ENCODE measurements at places on chromosomes 7 and 10.
A peak's percentile ranks its signal among the peaks of the same experiment; 100 is the strongest.

DNA sequence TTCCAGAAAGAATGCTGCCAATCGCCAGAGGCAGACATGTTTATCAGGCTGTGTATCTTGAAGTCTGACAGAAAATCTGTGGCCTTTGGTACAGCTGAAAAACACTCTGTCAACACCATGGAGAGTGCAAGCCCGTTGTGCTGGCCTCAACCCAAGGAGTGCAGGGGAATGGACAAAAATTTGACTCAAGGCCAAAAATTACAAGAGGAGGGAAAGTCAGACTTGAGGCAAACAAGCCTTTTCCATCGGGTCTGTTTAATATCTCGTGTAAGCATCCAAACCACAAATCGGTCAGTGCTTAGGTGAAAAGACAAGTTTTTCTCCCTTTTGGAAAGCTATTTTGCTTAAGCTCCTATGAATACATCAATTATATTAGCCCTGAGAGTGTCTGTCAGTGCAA lies 305.3 kb upstream of the NFE2L3 start:
- DNase-seq: no peak

GRCh38 chr7:56074371-56074791 lies 10.3 kb downstream of the SUMF2 start:
- peak; percentile 72 for DNase-seq

GRCh38 chr7:129240119-129240820 lies 15.4 kb downstream of the AHCYL2 start:
- DNase-seq: no peak

GRCh38 chr10:27819781-27820531 lies 74.3 kb upstream of the MKX start:
- DNase-seq: no peak

GRCh38 chr10:35578618-35578956 lies 26.6 kb upstream of the GJD4 start:
- DNase-seq: no peak

DNA sequence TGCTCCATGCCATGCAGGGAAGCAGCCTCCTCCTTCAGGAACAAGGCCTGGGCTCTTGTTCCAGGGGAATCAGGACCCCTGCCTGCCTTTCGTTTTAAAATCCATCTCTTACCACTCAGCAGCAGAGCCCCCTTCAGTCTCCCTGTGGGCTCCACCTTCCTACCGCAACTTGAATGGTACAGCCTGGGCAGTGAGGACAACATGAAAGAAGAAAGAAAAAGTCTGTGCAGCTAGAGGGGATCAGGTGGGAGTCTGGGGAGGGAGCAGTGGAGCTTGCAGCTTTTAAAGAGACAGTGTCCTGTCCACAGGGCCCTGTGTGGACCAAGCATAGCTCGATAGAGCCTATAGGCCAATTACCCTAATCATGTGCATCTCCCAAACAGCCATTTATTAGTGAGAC lies 3.7 kb downstream of the PLXNA4 start:
- no peak for DNase-seq

DNA sequence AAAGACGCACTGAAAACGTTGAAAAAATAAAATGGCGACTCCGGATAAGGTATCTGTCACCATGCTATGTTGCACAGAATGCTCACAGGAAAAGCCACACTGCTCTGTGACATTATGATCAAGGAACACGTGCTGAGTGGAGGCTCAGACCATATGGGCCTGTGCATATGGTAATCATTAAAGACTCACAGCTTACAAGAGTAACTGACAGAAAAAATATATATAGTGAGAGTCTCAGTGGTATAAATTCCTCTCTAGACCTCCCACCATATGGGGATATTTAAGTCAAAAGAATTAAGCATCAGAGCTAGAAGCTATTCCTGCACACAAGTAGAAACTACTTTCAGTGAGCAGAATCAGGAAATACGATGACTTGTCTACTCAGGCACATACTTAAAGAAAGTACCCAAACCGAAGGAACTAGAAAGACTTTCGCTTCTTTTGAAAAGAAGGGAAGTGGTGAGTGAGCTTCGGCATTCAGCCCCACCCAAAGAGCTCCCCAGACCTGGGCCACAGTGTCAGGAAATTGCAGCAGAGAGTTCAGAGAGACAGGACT lies 65.1 kb upstream of the MPP7 start:
- DNase-seq: peak; percentile 56

GRCh38 chr7:149732611-149733010 lies 40.8 kb downstream of the ZNF467 start:
- DNase-seq: no peak

- DNase-seq: no peak
Observed at GRCh38 chr7:14639801-14640200, 262.8 kb downstream of the DGKB start.

DNA sequence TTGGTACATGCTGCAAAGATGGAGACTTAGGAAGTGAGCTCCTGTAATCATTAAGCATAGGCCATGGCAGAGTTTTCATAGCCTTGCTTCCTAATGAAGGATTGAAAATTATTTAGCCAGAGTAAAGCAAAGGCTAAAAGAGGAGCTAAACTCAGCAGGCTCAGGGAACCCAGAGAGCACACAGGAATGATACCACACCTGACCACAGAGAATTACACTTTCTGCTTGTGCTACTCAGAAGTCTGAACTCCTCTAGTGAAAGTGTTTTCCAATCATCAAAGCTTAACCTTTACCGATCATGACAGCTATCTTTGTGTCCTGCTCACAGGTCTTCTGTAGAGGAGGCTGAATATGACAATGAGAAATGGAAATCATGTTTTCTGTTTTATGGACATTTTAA lies 347.7 kb downstream of the OTUD1 start:
- DNase-seq: no peak

- no peak for DNase-seq
Observed at GRCh38 chr7:105786520-105787470, 89.6 kb downstream of the ATXN7L1 start.

GRCh38 chr7:130683026-130683425 lies 3.3 kb downstream of the TSGA13 start:
- DNase-seq: no peak

DNA sequence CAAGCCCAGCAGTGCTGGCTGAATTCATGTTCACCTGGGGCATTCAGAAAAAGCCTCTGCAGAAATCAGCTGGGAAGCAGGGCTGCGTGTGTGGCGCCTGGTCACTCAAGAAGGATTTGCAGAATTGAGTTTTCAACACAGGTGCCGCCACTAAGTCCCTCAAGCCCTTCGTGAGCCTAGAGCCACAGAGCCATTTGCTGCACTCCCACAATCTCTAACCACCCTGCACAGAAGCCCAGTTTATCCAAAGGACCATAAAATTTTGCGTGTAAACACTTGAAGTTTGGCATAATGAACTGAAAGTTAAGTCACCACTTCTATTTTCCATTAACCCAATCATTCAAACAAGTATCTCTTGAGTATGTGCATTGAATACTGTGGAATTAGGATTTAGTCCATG lies 136.2 kb downstream of the DIP2C start:
- DNase-seq: no peak

GRCh38 chr7:127997226-127997922 lies 33.9 kb downstream of the LRRC4 start:
- DNase-seq: no peak

DNA sequence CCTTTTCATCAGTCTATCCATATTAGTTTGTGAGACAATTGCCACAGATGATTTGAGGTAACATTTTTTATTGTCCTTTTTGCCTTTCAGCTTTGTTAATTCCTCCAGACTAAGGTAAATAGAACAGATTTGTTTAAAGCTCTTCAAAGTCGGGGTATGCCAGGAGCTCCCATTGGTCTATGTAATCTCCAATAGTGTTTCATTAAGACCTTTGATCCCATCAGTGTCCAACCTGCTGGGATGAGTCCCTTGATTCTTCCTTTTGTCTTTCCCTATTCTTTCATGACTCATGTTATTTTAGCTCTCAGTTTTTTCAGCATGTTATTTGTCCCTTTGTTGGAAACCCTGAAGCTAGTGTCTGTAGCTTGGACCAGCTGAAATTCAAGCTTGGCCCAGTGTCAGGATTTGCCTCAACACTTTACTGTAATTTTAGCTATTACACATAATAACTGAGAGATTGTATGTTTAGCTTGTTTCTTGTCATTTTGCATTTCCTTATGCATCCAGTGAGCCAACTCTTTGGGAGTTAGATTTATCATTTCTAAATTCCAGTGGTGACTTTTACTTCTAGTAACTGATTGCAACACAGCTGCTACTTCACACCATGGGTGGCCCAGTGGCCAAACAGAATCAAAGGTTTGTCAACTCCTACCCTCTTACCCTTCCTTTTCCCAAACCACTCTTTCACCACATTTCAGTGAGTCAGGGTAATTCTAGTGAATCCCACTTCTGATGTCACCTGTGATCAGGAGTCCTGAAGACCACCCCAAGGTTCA lies 15.3 kb downstream of the AGBL3 start:
- DNase-seq: no peak

DNA sequence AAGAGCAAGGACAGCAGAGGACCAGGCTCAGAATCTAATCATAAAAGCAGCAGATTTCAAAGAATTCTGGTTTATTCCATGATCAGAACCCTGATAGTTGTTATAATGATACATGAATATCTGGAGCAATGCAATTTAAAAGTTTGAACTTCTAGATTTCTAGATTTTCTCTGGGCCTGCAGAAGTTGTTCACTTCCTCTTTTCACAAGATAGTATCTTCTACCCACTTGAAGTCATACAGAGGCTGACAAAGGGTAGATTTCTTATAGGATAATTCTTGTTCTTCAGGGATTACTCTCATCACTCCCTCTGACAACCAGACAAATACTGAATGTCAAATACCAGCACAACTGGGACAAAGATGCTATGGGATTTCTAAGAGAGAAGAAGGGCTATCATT lies 320.0 kb upstream of the ETV1 start:
- no peak for DNase-seq

DNA sequence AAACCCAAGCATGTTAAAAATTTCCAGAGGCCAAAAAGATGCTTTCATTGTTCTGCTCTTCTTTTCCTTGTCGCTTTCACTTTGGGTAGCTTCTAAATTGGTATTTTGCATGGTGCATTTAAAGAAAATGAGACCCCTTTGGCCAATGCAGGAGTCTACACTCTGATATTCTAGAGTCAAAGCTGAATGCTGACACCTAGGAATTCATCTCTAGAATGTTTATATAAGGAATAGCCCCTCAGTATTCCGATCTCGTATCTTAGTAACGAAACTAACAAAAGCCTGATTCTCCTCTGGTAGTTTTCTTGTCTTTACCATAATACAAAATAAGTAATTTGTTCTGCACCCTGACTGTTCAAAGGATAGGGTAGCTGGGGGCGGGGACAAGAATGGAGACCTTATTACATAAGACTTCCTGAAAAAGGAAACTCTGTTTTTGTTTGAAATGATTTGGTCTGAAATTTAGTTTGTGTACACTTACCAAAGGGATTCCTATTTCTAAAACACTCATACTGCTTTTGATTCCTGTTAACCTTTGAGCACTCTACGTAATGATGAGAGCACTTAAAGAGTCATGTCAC lies 17.1 kb downstream of the IKZF1 start:
- no peak for DNase-seq

DNA sequence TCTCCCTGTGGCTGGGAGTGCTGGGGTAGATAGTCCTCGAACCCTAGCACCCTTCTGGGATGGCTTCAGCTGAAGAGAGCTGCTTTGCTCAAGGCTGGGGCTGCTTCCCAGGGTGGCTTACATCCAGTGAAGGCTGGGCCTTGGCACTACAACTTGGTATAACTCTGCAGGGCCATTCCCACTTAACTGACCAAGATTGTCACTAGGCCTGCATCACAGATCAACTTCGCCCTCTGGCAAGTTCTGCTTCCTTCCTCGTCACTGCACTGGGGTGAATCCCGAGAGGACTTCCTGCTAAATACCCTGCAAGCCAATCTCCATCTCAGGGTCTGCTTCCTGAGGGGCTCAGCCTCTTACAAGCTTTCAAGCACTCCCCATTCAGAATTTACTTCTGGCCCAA lies 195.2 kb downstream of the DOCK4 start:
- no peak for DNase-seq

DNA sequence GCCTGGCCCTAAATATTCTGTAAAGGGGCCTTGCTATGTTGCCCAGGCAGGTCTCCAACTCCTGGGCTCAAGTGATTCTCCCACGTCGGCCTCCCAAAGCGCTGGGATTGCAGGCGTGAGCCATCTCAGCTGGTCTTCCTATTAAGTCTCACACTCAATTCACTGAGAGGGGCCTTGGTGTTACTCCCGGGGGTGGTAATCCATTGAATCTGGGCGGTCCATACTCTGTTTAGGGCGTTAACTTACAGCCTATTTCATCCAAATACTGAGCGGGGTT lies 665 bp upstream of the SRRT start:
- DNase-seq: no peak

DNA sequence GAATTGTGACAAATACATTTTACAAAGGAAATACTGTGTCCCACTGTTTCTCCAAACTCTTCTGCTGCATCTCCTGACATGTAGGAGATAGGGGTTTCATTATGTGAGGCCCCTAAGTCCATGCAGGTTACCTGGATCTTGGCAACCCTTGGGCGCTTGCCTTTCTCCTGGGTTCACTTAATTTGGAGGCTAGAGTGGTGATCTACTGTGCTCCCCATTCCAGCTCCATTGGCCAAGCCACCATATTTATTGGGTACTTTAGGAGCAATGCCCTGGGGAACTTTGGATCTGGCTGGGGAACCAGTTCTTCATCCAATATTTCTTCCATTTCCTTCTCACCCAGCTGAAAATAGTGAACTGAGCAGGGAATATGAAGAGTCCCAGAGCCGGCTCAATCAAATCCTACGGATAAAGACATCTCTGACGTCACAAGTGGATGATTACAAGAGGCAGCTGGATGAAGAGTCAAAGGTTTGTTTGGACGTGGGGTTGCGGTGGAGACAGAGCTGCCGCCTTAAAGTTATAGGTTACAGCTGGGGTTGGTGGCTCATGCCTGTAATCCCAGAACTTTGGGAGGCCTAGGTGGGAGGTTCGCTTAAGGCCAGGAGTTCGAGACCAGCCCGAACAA lies 18.5 kb downstream of the MYH16 start:
- no peak for DNase-seq

GRCh38 chr10:66257801-66258200 lies 668.0 kb upstream of the LRRTM3 start:
- DNase-seq: no peak

DNA sequence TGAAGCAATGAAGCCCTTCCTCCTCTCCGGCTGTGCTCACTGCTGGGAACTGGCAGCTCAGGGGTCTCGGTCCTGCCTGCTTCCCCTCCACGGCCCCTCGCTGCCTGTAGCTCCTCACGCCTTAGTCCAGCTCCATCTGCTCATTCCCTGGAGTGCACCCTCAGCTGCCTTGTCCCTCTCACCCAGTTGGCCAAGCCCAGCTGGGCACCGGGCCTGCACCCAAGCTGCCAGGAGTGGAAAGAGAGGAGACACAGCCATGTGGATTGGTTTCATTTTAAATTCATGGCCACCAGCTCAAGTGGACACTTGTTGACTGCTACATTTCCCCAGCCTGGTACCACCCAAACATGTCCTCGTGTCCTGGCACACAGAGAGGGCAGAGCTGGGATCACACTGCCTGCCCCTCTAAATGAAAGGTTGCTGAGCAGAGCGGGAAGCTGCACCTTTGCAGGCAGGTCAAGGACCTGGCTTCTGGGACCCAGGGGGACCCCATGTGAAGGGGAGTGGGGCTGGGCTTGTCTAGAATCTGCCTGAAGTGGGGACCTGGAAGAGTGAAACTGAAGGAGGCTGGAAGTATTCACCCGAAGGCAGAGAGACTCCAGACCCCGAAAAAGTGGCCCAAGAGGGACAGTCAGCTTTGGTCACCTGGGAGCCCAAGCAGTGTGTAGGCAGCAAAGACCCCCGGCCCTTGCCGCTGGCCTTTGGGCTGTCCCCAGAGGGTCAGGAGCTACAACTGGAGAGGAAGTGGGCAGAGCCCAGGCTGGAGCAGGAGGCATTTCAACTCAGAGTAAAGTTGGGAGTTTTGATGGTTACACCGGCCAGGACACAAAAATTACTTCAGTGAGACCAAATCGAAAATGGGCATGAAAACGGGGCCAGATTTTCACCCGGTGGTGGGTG lies 15.0 kb upstream of the BNIP3 start:
- no peak for DNase-seq

- DNase-seq: no peak
Observed at GRCh38 chr7:156589808-156590207, 50.8 kb upstream of the RNF32 start.
